ENCODE measurements at places on chromosomes 6 and 20.

DNA sequence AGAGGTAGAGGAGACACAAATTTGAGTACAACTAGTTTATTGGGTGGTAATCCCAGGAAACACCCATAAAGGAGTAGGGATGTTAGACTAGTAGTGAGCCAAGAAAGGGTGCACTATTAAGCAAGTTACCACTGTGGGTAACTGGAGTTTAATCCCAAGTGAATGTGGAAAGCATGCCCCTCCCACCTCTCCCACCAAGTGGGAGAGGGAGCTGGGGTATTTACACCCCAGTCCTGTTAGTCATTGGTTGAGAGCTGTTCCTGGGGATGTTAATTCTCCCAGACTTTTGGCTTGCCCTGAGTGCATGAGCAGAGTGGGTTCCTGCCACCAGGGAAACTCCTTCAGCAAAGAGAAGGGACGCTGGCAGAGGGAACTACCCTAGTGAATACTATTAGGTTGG lies 49.2 kb upstream of the ZFP64 start:
- no peak for DNase-seq

GRCh38 chr6:90154755-90155470 lies 141.7 kb downstream of the BACH2 start:
- DNase-seq = peak; percentile 64

DNA sequence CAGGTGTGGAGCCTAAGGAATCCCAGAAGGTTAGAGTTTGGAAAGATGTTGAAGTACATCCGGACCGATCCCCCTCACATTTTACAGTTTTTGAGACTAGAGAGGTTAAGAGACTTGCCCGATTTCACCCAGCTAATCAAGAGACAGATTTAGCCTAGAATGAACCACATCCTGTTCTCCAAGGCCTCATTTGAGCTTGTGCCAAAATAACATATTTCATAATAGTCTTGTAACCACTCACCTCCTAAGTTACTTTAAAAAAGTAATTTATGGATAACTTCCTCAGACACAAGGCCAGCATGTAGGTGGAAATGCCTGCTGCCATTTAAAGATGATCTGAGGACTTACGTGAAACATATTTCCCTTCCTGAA lies 39.8 kb upstream of the ARHGAP18 start:
- no peak for DNase-seq

DNA sequence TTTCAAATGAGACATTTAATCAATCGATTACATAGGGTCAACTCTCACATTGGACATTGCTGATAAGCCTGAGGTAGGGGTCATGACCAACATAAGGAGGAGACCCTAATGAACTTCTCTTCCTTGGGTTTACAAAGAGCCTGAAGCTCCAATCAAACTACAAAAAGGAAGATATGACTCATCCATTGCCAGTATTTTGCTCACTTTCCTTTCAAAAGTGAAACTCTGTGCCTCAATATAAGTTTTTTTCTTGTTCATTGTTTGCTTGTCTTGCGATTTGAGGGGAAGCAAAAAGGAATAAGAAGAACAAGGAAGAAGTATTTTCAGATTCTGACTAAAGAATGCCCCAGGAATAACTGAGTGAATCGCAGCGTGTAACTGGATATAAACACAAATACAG lies 38.8 kb upstream of the KHDRBS2 start:
- no peak for DNase-seq

DNA sequence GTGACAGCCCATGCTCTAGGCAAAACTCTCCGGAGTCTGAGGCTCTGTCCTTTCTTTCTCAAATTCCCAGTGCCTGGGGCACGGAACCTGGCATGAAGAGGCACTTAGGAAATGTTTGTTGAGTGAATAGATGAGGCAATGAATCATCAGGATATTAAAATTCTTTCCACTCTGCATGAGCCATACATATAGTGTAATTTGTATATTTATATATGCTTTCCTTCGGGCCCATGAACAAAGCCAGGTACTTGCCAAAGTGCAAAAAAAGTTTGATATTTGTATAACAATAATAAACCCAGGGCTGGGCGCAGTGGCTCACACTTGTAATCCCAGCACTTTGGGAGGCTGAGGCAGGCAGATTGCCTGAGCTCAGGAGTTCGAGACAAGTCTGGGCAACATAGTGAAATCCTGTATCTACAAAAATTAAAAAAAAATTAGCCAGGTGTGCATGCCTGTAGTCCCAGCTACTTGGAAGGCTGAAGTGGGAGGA lies 212.3 kb upstream of the ZNF217 start:
- no peak for DNase-seq

DNA sequence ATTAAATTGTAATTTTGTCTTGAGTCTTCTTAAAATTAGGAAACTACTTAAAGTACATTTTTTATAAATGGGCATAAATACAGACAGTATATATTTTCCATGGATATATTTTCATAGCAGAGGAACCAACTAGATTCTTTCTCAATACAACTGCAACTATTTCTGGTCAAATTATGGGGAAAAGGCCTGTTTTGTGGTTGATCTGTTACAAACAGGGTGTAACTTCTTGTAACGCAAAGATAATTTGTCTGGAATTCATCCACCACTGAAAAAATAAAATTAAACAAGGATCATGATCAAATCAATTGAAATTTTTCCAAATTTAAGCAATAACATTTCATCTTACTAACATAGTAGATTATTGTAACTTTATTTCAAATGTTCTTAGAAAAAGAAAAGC lies 67.2 kb upstream of the RNF146 start:
- no peak for DNase-seq

DNA sequence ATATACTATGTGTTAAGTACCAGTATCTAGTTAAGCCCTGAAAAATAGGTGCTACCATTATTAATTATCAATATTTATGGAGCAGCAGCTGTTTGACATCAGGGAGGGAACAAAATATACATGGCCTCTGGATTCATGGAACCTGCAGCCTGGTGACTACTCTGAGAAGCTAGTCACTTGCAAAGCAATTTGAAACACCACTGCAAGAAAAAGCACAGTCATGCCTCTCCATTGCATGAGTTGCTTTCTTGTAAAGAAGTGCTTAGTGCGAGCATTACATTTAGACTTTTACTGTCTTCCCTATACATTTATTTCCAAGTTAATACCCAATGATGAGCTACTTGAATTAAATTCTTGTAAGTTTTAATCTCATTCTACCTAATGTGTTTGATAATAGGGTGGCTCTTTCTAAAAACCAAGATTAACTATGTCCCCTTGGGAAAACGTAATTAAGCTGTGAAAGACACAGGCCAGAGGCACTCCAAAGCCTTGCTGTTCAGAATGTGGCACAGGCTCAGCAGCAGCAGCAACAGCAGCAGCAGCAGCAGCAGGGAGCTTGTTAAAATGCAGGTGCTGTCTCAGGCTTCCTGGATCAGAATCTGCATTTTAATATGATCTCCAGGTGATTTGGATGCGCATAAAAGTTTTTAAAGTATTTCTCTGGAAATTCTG lies 83.6 kb downstream of the PFDN4 start:
- no peak for DNase-seq

DNA sequence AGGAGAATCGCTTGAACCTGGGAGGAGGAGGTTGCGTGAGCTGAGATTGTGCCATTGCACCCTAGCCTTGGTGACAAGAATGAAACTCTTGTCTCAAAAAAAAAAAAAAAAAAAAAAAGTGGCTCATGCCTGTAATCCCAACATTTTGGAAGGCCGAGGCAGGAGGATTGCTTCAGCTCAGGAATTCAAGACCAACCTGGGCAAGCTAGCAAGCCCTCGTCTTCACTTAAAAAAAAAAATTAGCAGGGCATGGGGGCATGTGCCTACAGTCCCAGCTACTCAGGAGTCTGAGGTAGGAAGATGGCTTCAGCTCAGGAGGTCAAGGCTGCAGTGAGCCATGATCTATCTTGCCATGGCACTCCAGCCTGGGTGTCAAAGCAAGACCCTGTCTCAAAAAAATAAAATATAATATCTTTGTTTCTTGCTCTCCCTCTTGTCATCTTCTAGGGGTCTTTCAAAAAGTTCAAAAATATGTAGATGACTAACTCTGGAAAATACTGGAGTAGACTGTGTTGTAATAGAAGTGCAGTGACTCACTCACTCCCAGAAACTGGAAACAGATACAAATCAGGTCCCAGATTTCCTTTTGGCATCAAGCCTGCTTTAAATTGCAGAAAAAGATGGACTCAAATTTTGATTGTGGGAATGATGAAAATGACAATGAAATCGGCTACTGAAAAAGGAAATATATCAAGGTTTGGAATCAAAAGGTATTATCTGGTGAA lies 2.8 kb upstream of the GINM1 start:
- peak; percentile 37 for DNase-seq

DNA sequence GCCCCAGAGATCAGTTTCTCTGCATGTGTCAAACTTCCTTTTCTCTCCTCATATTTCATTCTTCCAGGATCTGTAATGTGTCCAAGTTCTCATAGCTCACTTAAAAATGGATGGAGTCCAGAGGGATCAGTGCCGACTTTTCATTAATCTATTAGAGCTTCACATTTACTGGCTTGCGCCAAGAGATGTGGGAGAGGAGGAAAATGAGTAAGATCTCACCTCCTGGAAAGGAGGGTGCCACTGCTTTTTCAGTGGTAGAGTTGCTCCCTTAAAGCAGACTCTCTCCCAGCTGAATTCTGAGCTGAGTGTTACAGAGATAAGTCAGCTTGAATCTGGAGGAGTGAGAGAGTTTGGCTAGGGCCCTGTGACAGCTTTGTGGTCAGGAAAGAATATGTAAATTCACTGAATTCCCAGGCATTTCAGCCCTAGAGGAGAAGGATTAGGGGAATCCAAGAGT lies 175.9 kb downstream of the SOX4 start:
- DNase-seq = peak; percentile 95

DNA sequence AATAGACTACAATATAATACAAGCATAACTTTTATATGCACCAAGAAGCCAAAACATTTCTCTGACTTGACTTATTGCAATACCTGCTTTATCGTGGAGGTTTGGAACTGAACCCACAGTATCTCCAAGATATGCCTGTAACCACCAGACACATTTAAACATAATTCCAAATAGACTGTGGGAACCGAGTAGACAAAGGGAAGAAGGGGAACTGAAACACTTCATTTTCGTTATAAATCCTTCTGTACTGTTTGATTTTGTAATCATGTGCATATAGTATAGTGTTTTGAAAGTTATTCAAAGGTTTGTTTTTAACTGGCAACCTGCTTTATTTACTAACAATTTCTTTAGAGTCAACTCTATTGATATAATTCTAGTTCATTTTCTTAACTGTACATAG lies 154.9 kb upstream of the BEND6 start:
- DNase-seq = no peak

DNA sequence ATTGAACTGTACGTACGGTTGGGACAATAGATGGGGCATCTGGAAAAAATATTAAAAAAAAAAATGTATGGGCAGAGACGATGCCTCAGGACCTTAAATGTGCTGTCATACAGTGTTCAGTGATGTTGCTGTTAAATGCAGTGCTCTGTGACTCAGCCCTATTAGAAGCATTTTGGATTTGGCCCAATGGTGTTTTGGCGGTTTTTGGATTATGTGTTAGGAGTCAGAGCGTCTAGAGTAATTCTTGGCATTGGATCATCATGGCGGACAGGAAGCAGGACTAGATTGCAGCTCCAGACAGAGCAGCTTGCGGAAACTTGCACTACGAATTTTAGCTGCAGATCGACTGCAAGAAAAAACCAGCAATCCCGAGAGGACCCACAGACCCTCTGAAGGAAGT lies 280.0 kb downstream of the SOX4 start:
- peak; percentile 72 for DNase-seq

DNA sequence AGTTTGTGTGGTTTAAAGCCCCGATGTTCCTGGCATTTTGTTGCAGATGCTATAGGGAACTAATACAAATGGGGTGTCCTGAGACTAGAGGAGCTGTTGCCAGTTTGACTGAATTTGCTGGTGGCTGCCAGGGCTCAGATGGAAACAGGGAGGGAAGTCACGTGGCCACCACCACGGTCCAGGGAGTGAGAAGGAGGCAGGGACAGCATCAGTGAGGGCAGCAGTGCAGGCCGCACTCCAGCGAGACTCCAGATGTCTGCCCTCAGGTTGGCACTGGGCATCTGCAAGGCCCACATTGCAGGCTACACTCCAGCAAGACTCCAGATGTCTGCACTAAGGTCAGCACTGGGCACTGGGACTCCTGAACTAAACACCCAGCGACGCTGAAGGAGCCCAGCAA lies 86.2 kb downstream of the RAMACL start:
- DNase-seq = no peak

DNA sequence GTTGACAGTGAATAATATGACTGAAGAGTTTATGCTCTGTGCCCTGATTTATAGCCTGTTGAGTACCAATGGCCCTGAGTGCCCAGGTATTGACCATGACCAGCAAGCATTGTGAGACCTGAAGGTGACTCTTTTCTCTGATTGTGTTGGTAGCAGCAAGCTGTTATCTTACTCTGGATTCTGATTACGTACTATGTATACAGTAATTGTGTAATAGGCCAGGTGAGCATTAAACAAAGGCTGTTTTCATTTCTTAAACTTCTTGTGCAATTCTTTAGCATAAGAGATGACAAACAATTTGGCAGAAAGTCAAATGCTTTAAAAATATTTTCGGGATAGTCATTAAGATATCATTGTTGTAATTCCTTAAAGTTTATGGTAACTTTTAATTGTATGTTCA lies 111.7 kb upstream of the PTPRK start:
- DNase-seq = no peak

- DNase-seq = no peak
Measured at GRCh38 chr20:37611346-37611745, 82.5 kb upstream of the CTNNBL1 start.

DNA sequence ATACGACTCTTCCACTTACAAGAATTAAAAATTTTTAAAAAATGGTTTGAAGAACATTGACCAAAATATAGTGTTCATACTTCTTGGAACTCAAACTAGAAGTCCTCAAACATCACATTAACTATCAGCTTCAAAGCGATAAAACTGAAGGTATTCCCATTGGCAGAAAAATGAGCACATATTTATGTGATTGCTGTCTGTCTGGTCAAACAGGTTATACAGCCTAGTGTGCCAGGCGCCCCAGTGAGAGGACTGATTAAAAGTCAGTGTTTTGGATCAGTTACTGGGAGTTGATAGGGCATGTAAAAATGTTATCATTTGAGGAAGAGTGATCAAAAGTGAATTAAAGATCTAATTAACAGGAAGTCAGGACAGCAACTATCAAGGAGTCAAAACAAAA lies 738.8 kb downstream of the HDGFL1 start:
- DNase-seq = no peak

GRCh38 chr20:4084096-4084495 lies 68.7 kb upstream of the RNF24 start:
- no peak for DNase-seq

DNA sequence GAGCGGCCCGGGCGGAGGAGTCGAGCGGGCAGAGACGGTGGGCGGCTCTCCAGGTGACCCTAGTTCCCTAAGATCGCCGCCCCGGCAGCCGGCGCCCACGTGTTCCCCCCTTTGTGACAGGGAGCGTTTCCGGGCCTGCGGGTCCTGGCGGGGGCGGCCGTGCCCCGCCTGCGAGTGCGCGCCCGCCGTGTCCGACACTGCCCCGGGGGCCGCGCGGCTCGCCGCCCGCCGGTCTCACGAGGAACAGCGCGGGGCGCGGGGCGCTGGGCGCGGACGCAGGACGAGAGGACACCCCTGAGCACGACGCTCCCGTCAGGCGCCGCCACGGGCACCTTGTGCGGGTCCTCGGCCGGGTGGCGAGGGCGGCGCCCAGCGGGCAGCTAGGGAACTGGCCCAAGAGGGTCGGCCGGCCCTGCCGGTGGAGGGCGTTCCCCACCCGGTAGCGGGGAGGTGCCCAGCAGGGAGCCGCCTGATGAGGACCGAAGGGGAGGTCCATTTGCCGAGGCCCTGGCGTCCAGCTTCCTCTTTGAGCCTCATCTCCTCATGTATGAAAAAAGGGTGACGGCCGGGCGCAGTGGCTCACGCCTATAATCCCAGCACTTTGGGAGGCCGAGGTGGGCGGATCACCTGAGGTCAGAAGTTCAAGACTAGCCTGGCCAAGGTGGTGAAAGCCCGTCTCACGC lies at the start of gene VARS1:
Gene VARS1, minus strand, starts transcription at position 137 of the 683 bp plus-strand sequence. CDS start 535 bp downstream, outside the sequence.
- peak; percentile 62 for DNase-seq

GRCh38 chr6:106243261-106243660 lies 82.3 kb downstream of the ATG5 start:
- DNase-seq = no peak

All from AG04450 (cell line).